ENCODE measurements at places on chromosomes 3 and 15.

- DNase-seq = no peak
These were observed 1.5 kb downstream of the ARHGEF3 start for GRCh38 chr3:56800130-56800831.

GRCh38 chr3:177378168-177378567 lies 180.9 kb upstream of the TBL1XR1 start:
- no peak for DNase-seq

DNA sequence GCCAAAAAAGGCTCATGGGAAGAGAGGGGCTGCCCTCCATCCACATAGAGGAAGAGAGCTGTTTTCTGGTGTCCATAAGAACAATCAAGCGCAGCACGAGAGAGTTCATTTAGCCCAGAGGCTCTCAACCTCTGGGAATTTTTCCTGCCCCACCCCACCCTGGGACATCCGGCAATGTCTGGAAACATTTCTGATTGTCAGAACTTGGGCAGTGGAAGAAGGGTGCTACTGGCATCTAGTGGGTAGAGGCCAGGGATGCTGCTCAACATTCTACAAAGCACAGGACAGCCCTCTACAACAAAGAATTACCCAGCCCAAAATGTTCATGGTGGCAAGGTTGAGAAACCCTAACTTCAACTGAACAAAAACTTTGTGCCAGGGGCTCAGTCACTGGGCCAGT lies 92.9 kb downstream of the RAB11A start:
- no peak for DNase-seq

DNA sequence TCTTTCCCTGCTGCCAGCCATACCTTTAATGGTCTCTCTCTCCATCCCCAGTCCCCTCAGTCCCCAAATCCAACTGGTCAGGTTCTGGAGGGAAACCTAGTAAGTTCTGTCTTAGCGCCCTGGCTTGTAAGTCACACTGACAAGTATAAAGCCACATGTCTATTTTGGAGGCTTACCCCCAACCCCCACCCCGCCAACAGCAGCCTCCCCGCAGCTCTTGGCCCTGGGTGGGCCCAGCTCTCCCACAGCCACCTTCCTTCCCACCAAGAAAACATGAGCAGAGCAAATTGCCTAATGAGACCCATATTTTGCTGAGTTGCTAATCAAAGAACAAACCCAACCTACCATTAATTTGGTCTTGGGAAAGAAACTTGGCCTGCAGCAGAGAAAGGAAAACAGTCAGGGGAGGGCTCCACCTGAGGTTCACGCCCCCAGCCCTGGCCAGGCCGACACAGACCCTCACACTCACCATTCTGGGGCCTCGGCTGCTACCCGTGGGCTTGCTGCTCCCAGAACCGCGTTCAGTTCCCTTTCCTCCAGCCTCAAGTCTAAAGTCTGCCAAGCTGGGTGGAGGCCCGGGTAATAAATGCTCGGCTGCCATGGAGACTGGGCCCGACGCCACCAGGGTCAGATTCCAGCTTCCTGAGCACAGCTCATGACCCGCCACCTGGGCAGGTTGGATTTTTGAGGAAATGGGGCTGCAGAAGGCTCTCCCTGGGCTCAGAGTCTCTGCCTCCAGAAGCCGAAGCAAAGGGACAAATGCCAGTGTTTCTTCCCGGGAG lies at the start of gene CALML4:
Gene CALML4 (minus strand): TSS at position 557 of the 782 bp plus-strand sequence. CDS start 85 bp downstream, at position 472.
- no peak for DNase-seq

DNA sequence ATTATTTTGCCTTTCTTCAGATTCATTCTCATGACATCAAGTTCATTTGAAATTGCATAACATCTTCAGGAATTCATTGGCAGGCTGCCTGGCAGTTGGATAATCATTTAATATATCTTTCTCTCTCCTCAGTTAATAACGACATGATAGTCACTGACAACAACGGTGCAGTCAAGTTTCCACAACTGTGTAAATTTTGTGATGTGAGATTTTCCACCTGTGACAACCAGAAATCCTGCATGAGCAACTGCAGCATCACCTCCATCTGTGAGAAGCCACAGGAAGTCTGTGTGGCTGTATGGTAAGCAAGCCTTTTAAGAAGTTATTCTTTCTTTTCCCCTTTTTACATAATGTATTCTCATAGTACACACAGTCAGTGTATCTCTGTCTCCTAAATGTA lies 38.2 kb downstream of the TGFBR2 start:
- DNase-seq = no peak

All from esophagus squamous epithelium (tissue), 5 donors.